ENCODE measurements at places on chromosomes 7 and 10.

DNA sequence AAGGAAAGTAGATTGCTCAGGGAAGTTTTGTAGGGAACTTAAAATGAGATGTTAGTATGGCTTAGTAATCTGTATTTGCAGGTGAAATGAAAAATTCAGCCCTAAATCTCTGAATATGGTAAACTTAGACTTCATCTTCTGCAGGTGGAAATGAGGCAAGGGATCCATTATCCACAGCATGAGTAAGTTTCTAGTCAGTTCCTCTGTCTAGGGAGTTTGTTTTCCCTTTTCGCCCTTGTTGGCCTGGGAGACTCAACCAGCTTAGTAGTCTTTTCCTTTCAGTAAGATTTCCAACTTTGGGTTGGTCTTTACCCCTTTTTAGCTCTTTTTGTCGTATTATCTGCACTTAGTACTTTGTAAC, 65.6 kb downstream of the ZEB1 start:
- no peak for DNase-seq

GRCh38 chr7:6153646-6154541, 118.5 kb downstream of the CYTH3 start:
- no peak for DNase-seq

DNA sequence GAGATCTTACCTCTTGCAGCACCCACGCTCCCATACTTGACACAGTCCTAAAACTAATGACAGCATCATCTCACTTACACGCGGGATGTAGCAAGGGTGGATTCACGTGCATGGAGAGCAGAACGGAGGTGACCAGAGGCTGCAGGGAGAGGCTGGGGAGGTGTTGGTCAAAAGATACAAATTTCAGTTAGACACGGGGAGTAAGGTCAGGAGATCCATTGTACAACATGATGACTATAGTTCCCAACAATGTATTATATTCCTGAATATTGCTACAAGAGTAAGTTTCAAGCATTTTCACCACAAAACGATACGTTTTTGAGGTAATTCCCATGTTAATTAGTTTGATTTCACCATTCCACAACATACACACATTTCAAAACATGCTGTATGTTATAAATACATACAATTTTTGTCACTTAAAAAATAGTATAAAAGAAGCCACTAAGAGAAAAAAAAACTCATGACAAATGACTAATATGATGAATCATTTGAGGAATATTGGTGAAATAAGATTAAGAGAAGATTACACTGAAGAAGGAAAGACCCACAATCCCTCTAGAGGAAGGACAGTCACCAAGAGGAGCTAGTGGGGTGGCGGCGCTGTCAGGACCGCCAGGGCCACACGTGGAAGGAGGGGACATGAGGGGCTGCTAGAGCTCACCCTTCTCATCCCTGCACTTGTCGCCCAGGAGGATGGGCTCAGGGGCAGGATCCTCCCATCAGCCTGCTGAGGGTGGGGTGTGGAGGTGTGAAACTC, 49.4 kb upstream of the EGFR start:
- no peak for DNase-seq

GRCh38 chr10:9824631-9825071, 1193.0 kb upstream of the CELF2 start:
- no peak for DNase-seq

- DNase-seq: no peak
Observed at GRCh38 chr10:53033396-53033795, 260.8 kb upstream of the MBL2 start.

DNA sequence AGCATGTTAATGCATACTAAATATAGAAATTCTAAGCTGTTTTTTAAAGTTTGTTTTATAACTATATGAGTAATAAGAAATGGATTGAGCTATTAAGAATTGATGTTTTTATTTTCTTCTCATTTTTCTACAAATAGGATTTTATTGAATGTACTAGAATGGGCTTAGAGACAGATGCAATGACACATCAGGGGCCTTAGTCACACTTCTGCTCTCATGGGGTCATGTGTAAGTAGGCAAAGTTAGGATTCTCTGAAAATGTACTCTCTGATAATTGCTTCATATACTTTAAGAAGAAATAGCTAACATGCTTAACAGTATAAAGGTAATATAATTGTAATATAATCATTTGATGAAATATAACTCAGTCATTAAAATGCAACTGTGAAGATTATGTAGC, 154.6 kb downstream of the ZNF438 start:
- no peak for DNase-seq

DNA sequence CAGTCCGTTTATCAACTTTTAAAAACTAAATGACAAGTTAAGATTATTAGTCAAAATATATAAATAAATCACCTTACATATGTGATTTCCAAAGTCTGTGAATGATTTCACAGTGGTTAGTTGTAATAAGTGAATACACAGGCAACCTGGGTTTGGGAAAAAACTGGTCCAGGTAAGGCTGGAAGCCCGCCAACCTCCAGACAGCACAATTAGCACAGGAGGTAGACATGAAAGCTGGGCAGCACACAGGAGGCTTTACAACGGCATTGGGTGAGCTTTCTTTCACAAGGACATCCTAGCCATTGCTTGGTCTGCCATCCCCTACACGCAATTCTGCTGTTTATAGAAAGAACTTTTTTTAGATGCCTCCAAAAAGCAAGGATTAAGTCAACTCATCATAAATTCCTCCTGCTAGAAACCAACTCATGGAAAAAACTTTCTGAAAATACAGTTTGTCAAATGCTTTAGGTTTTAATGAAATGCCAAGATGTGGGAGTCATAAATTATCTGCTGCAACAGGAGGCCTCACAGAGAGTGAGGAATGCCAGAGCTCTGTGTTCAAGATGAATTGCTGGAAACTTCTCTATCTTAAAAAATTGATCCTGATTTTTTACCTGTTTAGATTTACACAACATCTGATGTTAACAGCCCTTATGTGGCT, 346.8 kb upstream of the NFE2L3 start:
- no peak for DNase-seq

DNA sequence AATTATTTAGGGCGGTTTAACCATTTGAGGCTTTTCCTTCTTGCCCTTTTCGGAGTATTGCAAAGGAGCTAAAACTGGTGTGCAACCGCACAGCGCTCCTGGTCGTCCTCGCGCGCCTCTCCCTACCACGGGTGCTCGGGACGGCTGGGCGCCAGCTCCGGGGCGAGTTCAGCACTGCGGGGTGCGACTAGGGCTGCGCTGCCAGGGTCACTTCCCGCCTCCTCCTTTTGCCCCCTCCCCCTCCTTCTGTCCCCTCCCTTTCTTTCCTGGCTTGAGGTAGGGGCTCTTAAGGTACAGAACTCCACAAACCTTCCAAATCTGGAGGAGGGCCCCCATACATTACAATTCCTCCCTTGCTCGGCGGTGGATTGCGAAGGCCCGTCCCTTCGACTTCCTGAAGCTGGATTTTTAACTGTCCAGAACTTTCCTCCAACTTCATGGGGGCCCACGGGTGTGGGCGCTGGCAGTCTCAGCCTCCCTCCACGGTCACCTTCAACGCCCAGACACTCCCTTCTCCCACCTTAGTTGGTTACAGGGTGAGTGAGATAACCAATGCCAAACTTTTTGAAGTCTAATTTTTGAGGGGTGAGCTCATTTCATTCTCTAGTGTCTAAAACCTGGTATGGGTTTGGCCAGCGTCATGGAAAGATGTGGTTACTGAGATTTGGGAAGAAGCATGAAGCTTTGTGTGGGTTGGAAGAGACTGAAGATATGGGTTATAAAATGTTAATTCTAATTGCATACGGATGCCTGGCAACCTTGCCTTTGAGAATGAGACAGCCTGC, 3.1 kb downstream of the FZD1 start:
- no peak for DNase-seq

DNA sequence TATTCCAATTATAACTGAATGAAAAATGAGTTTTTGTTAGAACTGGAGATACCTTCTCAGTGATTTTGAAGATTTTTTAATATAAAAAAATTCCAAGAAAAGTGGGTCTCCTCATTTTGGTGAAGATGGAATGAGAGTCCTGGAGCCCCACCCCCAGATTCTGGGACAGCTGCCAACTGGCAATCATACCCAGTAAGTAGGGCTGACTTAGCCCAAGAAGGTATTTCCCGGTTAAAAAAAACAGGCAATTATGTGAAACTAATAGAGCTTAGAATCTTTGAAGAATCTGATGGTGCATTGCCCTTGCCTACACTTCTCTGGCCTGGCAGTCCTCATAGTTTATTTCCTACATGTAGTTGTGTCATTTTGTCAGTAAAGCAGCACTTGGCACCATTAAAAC, 52.8 kb upstream of the VWDE start:
- no peak for DNase-seq

DNA sequence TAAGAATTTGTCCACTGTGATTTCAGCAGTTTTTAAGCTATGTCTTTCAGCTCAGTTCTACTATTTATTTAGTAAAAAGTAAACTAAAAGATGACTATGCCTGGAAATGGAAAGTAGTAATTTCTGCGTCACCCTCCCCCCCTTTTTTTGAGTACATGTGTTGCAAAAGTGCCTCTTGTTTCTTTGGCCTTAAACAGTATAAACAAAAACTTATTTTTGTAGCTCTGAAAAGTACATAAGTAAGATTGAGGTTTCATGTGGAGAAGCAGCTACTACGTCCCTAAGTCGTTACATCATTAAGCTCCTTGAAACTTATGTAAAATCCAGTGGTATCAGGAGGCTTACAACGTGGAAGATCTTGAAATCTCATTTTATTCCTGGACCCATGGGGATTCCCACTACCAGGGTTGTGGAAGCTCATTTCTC, 46.3 kb upstream of the HBP1 start:
- no peak for DNase-seq

GRCh38 chr7:52100-52499, 140.3 kb upstream of the FAM20C start:
- no peak for DNase-seq

GRCh38 chr10:74117738-74118137, 32.9 kb downstream of the AP3M1 start:
- no peak for DNase-seq

DNA sequence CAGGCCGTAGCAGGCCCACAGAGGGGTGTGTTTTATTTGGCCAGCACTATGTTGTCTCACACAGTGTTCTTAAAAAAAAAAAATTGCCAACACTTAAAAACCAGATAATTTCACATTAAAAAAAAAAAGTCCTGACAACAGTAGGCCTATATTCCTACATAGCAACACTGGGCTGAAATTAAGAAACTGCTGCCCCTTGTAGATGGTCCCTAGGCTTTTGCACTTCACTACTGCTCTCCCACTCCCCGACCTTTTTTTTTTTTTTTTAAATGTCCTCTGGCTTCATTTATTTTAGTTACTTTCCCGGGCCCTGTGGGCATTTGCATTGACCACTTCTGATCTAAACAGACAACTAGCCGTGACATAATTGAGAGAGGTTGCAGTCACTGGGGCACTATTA, 36.0 kb downstream of the SPAG6 start:
- DNase-seq: no peak

DNA sequence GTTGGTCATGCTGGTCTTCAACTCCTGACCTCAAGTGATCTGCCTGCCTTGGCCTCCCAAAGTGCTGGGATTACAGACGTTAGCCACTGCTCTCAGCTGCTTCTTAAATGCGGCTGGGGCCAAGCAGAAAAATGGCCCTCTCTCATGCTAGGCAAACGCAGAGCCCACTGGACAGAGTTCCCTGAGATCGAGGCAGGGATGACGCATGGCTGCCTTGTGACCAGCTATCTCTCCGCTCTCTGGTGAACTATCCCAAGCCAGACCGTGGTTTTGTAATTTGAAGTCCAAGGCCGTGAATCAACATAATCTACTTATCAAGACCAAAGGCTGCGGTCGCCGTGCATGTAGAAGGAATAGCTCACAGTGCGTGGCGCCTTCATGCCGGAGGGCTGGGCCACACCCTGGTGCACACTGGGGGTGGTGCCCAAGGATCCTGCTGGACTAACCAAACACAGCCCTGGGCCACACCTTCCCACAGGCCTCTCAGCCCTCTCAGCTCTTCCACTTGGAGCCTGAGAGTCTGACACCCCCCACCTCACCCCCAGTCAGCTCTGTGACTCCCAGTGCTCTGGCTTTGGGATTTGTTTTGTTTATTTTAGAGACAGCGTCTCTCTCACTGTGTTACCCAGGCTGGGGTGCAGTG, 88.1 kb upstream of the CUX1 start:
- DNase-seq: no peak

- DNase-seq: no peak
Observed at GRCh38 chr10:21065621-21066248, 168.6 kb upstream of the NEBL start.

DNA sequence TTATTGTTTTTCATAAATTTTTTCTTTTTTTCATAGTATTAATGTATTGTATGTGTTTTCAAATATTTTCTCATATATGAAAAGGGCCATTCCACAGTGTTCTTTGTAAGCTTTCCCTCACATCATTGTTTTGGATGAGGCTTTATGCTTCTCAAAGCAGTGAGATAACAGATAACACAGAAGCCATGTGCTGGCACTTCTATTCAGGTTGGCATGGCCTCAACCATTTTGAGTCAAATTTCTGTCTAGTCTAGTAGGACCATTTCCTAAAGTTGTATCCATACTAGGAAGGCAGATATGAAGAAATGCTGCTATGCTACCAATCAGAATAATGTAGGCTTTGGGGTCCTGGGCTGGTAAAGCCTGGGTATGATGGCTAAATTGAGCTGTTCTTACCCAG, 135.9 kb upstream of the LAMB4 start:
- no peak for DNase-seq

- no peak for DNase-seq
Observed at GRCh38 chr7:157528785-157529341, 192.1 kb downstream of the DNAJB6 start.

DNA sequence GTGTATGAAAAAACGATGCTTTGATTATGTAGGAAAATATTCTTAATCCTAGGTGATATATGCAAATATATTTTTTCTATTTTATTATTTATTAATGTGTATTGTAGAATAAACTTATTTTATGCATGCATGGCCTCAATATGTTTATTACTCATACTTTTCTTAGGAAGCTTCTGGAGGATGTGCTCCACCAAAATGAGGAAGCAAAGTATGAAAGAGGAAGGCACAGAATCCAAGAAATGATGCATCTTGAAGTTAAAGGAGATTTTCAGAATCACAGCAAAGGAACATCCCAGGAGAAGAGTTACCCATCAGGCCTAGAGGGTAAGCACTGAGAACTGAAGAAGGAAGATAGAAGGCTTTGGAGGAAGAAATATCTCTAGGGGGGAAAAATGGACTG, 35.0 kb upstream of the MRPS16 start:
- DNase-seq: no peak

- no peak for DNase-seq
Observed at GRCh38 chr7:22969010-22969431, 44.9 kb downstream of the HYCC1 start.

- DNase-seq: no peak
Observed at GRCh38 chr10:113459626-113460280, 93.1 kb upstream of the HABP2 start.

GRCh38 chr10:131981429-131982184, at the start of gene BNIP3:
BNIP3 (minus strand) TSS chr10:131981923; CDS start chr10:131981806, 117 bp downstream.
- DNase-seq: peak; percentile 92

GRCh38 chr7:80078886-80079285, 55.7 kb upstream of the GNAI1 start:
- no peak for DNase-seq

DNA sequence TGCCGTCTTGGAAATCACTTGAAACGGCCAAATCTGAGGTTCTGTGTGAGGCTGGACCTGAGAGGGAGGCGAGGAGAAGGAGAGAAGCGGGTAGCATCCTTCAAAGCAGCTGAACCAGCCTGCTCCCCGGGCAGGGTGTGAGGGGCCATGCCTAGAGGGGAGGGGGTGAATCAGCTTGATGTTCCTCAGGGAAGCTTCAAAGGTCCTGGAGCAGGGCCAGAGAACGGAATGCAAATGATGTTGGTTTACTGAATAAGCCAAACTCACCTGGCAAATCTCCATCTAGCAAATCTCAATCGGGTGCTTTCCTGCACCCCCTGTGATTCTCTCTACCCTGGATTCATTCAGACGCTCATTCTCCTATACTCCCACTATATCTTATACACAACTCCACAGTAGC, 226.9 kb downstream of the WDR11 start:
- DNase-seq: no peak

Data from stimulated activated CD8-positive, alpha-beta memory T cell treated with anti-CD3 and anti-CD28 coated beads, Interleukin-2, amount 100 ng/mL, for 48 hours (primary cell).